ENCODE measurements at places on chromosomes 4 and X.

DNA sequence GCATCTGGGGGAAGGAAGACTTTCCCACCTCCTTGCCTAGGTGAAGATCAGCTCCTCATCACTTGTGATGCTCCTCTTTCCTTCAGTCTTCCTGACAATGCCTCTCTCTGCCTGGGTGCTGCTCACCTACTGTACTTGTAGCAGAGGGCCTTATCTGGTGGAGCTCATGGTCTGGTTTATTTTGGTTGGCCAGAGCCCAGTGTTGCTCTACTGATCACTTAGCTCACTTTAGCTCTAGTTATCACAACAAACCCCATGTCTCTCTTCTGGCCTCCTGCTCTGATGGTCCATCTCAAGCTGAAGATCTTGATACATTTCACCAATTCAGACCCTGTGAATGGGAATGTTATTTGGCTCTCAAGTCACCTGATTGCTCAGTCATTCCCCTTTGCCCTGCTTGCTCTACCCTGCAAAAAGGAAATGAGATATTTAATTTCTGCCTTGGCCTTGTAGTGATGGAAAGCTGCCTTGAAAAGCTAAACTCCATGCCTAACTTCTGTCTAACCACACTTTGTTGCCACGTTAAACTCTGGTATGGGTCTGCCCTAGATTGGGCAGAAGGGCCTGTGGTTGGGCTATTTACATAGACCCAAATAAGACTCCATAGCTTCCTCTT is 30.3 kb upstream of the ADH1C start:
- no peak for DNase-seq

DNA sequence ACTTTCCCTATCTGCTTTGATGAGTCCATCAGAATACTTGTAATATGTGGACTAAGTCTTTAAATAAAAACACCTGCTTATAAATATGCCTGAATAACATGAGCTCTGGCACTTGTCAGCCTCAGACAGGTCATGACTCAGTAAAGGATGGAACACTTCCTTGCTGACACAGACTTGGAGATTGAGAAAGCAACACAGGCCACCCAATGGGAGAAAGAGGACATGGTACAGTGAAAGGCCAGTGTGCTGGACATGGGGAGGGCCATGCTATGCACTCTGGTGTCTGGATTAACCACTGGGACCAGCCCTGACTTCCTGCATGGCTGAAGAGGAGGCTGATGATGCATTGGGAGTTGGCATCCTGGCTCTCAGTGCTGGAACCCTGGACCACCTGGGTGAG is 149.5 kb downstream of the DHRSX start:
- no peak for DNase-seq

DNA sequence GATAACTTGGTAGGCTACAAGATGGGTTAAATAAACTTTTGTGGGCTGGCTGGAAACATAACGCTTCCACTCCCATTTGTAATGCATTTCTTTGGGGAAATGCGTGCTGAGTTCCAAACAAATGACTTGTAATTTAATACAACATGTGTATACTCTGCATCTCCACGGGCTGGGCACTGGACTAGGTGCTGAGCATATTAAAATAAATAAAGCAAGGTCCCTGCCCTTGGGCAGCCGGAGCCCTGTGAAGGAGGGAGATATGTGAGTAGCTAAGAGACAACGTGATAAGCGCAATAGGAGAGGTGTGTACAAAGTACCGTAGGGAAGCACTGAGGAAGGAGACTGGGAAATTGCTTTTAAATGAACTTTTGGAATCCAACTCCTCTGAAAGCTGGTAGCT is 147.2 kb upstream of the RBPJ start:
- DNase-seq, result no peak

- DNase-seq, result no peak
These were observed 20.4 kb downstream of the POF1B start for GRCh38 chrX:85359051-85359450.

DNA sequence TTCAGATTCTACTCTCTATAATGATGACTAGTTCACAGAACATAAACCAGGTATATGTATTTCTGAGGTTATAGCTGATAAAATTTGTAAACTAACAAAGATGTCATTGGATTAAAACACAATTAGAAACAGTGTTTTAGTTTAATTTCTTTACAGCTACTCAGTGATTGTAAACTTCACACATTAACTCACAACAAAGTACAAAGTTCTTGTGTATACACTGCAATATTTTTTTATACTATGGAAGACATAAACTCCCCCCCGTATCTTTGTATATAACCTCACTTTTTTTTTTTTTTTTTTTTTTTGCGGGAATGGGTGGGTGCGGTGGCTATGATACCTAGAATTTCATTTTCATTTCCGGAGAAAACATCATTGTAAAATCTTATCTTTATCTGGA is 1043.2 kb downstream of the PCDH18 start:
- no peak for DNase-seq

- no peak for DNase-seq
These were observed 130.8 kb downstream of the CPZ start for GRCh38 chr4:8723222-8723980.

GRCh38 chrX:112846782-112847181 is 6.2 kb upstream of the AMOT start:
- no peak for DNase-seq

DNA sequence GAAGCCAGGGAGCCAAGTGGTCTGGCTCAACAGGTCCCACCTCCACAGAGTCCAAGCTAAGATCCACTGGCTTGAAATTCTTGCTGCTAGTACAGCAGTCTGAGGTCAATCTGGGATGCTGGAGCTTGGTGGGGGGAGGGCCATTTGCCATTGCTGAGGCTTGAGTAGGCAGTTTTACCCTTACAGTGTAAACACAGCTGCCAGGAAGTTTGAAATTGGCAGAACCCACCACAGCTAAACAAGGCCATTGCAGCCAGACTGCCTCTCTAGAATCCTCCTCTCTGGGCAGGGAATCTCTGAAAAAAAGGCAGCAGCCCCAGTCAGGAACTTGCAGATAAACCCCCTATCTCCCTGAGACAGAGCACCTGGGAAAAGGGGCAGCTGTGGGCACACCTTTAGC is 84.9 kb downstream of the EDA2R start:
- no peak for DNase-seq
